Left ventricle myocardium superior (tissue), 1 donor: ENCODE measurements at places on chromosomes 16 and 17.

GRCh38 chr17:39240631-39241030 is 14.9 kb upstream of the STAC2 start:
- DNase-seq: no peak

GRCh38 chr17:78602246-78602645 is 25.1 kb upstream of the DNAH17 start:
- no peak for DNase-seq

- DNase-seq: peak; percentile 39
These were observed 482.6 kb downstream of the NPIPA7 start for GRCh38 chr16:16861546-16861945.

GRCh38 chr17:78920528-78920927 is 4.7 kb downstream of the TIMP2 start:
- no peak for DNase-seq

DNA sequence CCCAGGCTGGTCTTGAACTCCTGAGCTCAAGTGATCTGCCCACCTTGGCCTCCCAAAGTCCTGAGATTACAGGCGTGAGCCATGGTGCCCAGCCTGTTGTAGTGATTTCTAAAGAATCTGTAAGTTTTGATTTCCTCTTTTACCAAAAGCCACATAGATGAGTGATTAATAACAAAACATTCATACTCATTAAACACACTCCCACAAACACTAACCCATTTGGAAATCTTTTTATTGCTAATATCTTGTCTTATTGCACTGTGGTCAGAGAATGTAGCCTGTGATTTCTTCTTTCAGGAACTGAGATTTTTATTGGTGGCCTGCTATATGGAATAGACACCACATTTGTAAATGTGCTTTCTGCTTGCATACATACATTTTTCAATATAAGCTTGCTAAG is 31.6 kb downstream of the MYH10 start:
- no peak for DNase-seq

DNA sequence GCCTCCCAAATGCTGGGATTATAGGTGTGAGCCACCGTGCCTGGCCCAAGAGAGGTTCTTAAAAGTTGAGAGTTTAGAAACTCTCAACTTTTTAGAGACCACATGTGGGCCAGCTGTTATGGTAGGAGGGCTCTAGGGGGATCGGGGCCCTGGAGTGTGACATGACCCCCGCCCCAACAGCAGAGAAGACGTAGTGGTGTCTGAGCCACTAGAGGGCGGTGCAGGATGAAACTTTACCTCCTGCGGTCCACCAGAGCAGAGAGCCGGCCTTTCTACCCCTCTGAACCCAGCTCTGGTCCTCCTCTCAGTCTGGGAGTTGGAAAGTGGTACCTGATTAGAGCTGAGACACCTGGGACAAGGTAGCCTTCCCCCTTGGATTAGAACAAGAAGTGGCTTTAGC is 7.4 kb downstream of the CDK5RAP3 start:
- peak; percentile 68 for DNase-seq

- no peak for DNase-seq
These were observed 272.2 kb downstream of the CDH8 start for GRCh38 chr16:61763991-61764390.

DNA sequence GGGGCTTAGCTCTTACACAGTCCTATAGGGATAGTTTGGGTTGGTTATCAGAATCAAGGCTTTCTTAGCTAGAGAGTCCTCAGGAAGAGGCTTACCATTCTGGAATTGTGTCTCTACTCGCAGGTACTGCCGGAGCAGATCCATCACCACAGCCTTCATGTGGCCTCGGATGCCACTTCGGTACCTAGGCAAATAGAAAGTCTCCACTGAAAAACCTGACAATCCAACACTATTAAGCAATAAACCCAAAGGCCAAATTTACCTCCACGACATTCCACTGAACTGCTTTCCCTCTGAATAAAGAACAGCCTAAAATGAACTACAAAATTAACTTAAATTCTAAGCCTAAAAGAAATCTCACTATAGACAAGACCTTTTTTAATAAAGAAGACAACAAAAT is 135.4 kb upstream of the C17orf78 start:
- no peak for DNase-seq

GRCh38 chr17:28904800-28905199 is 1.9 kb upstream of the DHRS13 start:
- DNase-seq: no peak

GRCh38 chr16:77732241-77732946 is 10.1 kb downstream of the NUDT7 start:
- DNase-seq: no peak

DNA sequence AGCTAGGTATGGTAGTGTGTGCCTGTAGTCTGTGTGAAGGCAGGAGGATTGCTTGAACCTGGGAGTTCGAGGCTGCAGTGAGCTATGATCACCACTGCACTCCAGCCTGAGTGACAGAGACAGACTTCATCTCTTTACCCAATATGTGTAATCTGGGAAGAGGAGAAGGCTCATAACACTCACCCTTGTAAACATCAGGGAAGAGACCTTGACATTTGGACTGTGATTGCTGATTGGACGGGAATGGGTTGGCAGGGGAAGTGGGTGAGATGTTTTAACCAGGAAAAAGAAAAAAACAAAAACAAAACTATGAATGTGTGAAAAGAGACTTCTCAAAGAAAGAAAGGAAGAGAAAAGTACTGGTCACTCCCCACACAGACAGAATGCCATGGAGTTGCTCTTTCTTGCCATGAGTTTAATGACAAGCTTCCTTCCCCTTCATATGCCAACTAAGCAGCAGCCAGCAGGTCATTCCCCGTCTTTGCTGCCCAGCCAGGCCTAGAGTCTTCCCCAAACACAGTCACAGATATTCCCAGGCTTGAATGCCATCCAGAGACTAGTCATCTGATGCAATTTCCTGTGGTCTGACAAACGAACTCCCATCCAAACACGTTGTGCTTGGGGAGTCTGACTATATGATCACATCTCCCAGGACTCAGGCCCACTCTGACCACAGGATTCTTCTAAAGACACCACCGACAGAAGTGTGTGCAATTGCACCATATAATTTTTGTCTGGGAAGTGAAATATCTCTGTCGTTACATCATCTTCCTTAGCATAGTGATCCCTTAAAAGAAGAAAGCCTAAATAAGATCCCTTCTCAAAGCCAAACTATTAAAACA is 3.6 kb upstream of the XAF1 start:
- peak; percentile 45 for DNase-seq

GRCh38 chr17:72191356-72191755 is 70.5 kb downstream of the SOX9 start:
- no peak for DNase-seq

DNA sequence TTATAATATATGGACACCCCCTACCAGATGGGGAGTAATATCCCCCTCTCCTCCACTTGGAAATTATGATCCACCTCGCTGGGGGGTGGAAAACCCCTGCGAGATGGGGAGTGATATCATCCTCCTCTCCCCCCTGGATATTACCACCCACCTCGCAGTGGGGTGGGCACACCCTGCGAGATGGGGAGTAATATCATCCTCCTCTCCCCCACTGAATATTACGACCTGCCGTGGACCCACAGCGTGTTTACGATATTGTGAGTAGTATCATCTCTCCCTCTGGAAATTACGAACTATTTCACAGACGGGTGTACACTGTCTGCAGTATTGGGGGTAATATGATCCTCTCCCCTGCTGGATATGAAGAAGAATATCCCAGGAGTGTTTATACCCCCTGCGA is 228.3 kb upstream of the WSCD1 start:
- no peak for DNase-seq

DNA sequence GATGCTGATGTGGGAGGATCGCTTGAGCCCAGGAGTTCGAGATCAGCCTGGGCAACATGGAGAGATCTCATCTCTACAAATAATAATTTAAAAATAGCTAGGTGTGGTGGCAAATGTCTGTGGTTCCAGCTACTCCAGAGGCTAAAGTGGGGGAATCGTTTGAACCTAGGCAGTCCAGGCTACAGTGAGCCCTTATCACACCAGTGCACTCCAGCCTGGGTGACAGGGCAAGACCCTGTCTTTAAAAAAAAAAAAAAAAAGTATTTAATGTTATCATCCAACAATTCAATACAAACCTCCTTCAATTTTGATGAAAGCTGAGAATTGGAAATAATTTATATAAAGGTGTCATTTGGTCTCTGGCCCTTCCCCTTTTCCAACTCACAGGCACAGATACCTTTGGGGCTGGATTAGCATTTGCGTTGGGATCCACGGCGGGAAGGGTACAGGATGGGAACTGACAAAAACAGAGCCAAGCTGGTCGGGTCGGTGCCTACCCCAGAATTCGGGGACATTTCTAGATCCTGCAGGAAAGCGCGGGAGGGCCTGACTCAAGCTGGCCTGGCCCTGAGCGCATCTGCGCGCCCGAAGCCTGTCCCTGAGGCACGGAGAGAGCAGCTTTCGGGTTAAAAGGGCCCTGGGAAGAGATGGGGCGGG is 860 bp upstream of the DCAF7 start:
- no peak for DNase-seq

- peak; percentile 30 for DNase-seq
These were observed 8.6 kb upstream of the NUDT16L1 start for GRCh38 chr16:4684763-4685162.

DNA sequence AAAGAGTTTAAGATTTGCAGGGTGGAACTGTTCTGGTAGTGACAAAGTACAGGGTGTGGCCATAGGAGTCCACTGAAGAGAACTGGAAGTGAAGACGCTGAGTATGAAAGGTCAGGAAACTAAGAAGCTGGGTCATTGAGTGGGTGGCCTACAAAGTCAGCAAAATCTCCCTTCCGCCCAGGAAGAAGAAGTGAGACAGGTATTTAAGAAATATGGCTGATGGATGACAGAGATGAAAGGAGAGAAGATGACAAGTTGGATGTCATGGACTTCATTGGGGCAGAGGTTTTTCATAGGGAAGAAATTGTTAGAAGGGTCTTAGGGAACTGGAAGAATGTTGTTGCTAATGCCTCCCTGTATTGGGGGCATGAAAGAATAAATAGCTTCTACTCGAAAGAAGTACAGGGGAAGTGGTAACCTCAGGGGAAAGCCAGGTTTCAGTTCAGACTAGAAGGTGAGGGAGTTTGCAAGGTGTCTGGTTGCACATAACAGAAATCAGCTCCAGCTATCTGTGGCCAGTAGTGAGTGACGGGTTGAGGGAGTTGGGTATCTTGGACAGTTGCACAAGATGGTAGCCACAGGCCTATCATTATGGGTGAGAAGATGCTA is 33.6 kb upstream of the MED13 start:
- no peak for DNase-seq

DNA sequence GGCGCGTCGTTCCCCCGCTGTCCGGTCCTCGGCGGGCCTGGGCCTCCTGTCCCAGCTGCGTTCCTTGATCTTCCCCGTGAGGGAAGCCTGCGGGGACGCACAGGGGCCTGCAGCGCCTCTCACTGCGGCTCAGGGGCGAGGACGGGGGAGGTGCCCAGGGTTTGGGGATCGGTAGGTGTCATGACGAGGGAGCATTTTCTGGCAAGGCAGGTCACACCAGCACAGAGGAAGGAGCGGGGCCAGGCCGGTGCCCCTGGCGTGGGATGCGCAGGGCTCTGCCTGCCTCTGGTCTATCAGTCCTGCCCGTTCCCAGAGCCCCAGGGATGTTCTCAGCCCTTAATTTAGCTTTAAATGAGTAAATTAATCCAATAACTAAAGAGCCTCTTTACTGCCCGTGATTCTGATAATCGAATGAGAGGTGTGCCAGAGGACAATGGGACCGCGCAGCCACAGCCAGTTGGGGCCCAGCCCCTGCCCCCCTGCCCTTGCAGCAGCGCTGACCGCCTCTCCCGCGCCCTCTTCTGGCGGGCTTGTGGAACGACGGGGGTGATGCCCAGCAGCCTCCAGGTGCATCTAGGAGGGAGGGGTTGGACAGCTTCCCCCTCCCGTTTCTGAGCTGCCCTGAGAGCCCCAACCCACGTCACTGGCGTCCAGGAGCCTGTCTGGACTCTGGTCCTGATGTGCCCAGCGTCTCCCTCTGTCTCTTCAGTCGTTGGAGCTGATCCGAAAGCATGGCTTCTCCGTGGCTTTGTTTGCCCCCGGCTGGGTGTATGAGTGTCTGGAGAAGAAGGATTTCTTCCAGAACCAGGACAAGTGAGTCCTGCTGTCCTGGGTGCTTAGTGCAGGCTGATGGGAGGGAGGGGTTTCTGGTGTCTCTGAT is 7.9 kb downstream of the ENGASE start:
- peak; percentile 67 for DNase-seq

DNA sequence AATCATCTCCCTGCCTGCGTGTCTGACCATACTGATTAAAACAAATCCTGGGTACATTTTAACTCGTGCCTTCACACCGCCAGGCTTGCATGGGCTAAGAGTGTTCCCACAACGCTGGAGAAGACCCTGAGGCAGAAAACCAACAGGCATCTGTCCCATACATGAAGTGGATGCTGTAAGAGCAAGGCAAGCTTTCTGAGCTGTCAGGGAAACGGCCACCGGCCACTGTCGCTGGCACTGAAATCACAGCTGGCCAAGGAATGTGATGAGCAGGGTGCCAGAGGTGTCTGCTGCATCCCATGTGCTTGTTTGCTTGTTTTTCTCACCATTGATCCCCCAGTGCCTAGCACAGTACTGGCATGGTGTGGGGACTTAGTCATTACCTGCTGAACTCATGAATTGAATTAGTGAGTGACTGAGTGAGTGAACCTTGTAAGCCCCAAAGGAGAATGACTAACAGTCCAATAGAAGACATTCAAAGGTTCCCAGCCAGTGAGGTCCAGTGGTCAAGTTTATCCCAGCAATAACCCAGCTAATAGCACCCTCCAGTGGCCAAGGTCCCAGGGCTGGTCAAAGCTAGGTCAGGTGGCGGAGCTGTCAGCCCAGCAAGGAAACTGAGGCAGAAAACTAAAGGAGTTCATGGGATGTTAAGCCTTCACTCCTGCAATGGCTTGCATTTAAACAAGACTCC is 92.7 kb upstream of the CDH5 start:
- no peak for DNase-seq

DNA sequence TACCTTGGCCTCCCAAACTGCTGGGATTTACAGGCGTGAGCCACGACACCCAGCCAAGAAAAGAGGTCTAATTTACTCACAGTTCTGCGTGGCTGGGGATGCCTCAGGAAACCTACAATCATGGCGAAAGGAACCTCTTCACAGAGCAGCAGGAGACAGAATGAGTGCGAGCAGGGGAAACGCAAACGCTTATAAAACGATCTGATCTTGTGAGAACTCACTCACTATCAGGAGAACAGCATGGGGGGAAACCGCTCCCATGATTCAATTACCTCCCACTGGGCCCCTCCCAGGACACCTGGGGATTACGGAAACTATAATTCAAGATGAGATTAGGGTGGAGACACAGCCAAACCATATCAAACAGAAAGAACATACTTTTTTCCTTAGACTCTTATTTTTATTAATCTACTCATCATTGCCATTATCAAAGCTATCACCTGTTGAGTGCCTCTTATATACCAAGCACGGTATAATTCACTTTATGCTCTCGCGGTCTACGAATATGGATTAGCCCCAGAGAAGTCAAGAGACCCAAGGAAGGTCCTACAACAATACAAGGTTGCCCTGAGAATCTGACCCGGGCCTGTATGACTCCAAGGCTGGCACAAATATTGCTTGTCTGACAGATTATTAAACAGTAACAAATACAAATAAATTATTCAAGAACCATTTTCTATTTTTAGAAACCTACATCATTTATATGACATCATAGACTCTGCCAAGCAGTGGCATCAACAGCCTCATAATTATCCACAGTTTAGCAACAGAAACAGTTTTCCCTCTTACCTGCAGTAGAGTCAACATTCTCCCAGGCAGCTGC is 2.4 kb downstream of the POLR3K start:
- DNase-seq: no peak
